Left kidney (tissue), 8 donors: ENCODE measurements at places on chromosomes 3 and 15. TPM values are rescaled to one million over a fixed set of nuclear protein-coding genes. Genes with fewer than 3 reads are reported as not detected.

The FANCD2OS gene
- 0.81 TPM for polyA plus RNA-seq

The RTP4 gene
- 0.70 TPM for polyA plus RNA-seq

The CYP1A2 gene
- 0.18 TPM for polyA plus RNA-seq

The RHOV gene
- 1.7 TPM for polyA plus RNA-seq

The STXBP5L gene
- polyA plus RNA-seq = 0.33 TPM

The IGDCC3 gene
- polyA plus RNA-seq = 8.1 TPM

The PRSS50 gene
- 3.2 TPM for polyA plus RNA-seq

The ZNF197 gene
- polyA plus RNA-seq = 40.3 TPM

The MAGI1 gene
- polyA plus RNA-seq = 32.7 TPM

The STRC gene
- polyA plus RNA-seq = 1.8 TPM

The XIRP1 gene
- 0.25 TPM for polyA plus RNA-seq

The SPPL2A gene
- 120 TPM for polyA plus RNA-seq

The LCTL gene
- 0.42 TPM for polyA plus RNA-seq

The GOLGA8T gene
- polyA plus RNA-seq = 0.35 TPM

The GP5 gene
- 0.40 TPM for polyA plus RNA-seq

The CD96 gene
- 2.0 TPM for polyA plus RNA-seq

The RAD18 gene
- polyA plus RNA-seq = 15.7 TPM

The HYAL1 gene
- 6.5 TPM for polyA plus RNA-seq

The CORO2B gene
- 23.0 TPM for polyA plus RNA-seq

The MUC13 gene
- not detected for polyA plus RNA-seq

The SLC22A13 gene
- polyA plus RNA-seq = 4.4 TPM

The CRABP1 gene
- polyA plus RNA-seq = 32.3 TPM

The B3GALNT1 gene
- 41.8 TPM for polyA plus RNA-seq

The CDHR4 gene
- 0.28 TPM for polyA plus RNA-seq

The CCR3 gene
- not detected for polyA plus RNA-seq

The TBCCD1 gene
- polyA plus RNA-seq = 25.9 TPM

The C2CD4A gene
- 0.33 TPM for polyA plus RNA-seq

The EFCC1 gene
- polyA plus RNA-seq = 1.7 TPM

The GRK7 gene
- polyA plus RNA-seq = 0.18 TPM

The MYO9A gene
- polyA plus RNA-seq = 37.5 TPM

The MB21D2 gene
- 16.0 TPM for polyA plus RNA-seq

The GP9 gene
- 0.47 TPM for polyA plus RNA-seq

The SLC35G2 gene
- polyA plus RNA-seq = 5.1 TPM

The GOLGA6L10 gene
- polyA plus RNA-seq = 7.8 TPM

The SPINK8 gene
- polyA plus RNA-seq = 0.43 TPM

The RTP1 gene
- polyA plus RNA-seq = not detected

The PCSK6 gene
- 7.0 TPM for polyA plus RNA-seq

The CHMP2B gene
- 56.9 TPM for polyA plus RNA-seq

The CD200R1 gene
- polyA plus RNA-seq = 0.53 TPM

The GHSR gene
- polyA plus RNA-seq = not detected

The PLCH1 gene
- polyA plus RNA-seq = 13.6 TPM

The ACTRT3 gene
- polyA plus RNA-seq = 4.2 TPM

The CCDC39 gene
- 9.8 TPM for polyA plus RNA-seq

The THSD4 gene
- polyA plus RNA-seq = 30.2 TPM

The VIPR1 gene
- 1.9 TPM for polyA plus RNA-seq

The GOLGA8O gene
- polyA plus RNA-seq = 0.18 TPM

The ZNF662 gene
- 51.6 TPM for polyA plus RNA-seq

The TRANK1 gene
- polyA plus RNA-seq = 9.9 TPM

The TEX55 gene
- not detected for polyA plus RNA-seq

The APOD gene
- 13.3 TPM for polyA plus RNA-seq

The ZNF717 gene
- 27.5 TPM for polyA plus RNA-seq

The EIF1B gene
- 124 TPM for polyA plus RNA-seq
